ENCODE measurements at places on chromosomes 2 and 18. TPM values are rescaled to one million over a fixed set of nuclear protein-coding genes. Genes with fewer than 3 reads are reported as not detected.

The KCNG2 gene
- total RNA-seq, result not detected

The SPC25 gene
- total RNA-seq, result 7.6 TPM

The FAHD2B gene
- total RNA-seq, result 3.7 TPM

The DPP4 gene
- total RNA-seq, result 636 TPM

The PAX3 gene
- not detected for total RNA-seq

The SPR gene
- total RNA-seq, result 16.2 TPM

The GRB14 gene
- total RNA-seq, result not detected

The B4GALT6 gene
- 6.1 TPM for total RNA-seq

The DTNA gene
- total RNA-seq, result 8.0 TPM

The AQP12A gene
- total RNA-seq, result not detected

The CRYBA2 gene
- total RNA-seq, result not detected

The PRKD3 gene
- 75.2 TPM for total RNA-seq

The FHOD3 gene
- 16.9 TPM for total RNA-seq

The TSPYL6 gene
- total RNA-seq, result not detected

The ST8SIA3 gene
- total RNA-seq, result not detected

The ZDBF2 gene
- total RNA-seq, result 36.1 TPM

The GPBAR1 gene
- total RNA-seq, result 0.22 TPM

The NT5C1B gene
- total RNA-seq, result not detected

Data from placental pericyte (primary cell).